ENCODE measurements at places on chromosomes 1 and 21.
A peak's percentile ranks its signal among the peaks of the same experiment; 100 is the strongest.

- DNase-seq, result no peak
These were observed 2.0 kb downstream of the HNRNPR start for GRCh38 chr1:23341931-23342692.

DNA sequence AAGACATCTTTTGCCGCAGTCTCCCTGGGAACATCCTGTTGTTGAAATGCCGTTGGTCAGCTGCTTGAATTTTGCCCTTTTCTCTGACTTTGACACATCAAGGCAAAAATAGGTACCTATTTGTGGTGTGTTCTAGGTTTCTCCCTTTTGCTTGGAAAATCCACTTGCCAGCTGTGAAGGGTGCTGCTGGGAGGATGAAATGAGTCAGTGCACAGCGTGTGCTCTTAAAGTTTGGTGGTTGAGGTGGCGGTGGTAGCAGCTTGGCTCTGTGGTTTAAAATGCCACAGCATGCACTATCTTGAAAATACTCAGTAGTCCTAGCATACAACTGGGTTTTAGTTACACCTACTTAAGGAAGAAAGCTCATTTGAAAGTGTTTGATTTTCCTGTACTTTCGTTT lies 183.8 kb downstream of the DHRS3 start:
- no peak for DNase-seq

DNA sequence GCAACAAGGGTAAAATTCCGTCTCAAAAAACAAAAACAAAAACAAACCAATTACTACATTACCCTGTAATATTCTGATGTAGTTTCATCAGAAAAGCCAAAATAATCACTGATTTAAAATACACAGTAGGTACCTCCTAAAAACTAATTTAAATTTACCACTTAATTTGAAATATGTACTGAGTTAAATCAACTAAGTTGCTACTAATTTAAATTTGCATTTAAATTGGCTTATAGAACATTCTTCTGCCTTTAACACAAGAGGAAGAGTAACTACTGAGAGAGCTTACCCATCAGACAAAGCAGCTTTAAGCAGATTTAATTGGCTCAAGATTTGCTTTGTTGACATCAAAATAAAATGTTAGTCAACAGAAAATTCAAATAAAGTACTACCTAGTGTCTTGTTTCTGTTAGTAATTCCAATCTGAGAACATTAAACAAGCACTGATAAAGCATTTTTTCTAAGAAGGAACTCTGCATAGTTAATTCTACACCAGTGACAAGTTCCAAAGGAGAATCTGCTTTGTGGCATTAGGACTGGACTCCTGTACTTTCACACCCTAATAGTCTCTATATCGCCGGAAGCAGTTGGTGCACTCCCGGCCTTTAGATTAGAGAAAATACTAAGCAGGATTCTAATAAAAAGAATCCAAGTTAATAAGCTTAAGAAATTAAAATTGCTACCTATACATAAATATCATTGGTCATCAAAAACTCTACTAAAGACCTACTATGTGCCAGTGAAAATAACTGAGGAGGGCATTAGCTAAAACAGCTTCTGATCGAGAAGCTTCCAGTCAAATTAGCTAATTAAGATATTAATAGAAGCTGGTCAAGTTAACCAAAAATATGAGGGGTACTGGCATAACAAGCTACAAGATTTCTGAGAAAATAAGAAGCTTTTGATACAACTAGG lies 8.4 kb downstream of the LUZP1 start:
- DNase-seq, result no peak

- DNase-seq, result no peak
These were observed 63.4 kb downstream of the KCNAB2 start for GRCh38 chr1:6108937-6109614.

DNA sequence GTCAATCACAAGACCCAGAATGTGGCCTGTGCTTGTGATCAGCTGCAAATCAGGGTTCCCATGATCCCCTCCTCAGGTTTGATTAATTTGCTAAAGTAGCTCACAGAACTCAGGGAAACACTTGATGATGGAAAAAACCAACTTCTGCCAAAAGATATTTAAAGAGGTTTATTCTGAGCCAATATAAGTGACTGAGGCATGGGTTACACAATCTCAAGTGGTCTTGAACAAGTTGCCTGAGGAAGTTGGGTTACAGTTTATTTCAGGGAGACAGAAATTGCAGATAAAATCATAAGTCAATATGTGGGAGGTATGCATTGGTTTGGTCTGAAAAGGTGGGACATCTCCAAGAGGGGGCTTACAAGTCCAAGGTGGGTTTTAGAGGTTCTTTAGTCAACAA lies 243.1 kb downstream of the S1PR1 start:
- no peak for DNase-seq

GRCh38 chr1:4133297-4133938 lies 233.3 kb upstream of the C1orf174 start:
- DNase-seq, result no peak

DNA sequence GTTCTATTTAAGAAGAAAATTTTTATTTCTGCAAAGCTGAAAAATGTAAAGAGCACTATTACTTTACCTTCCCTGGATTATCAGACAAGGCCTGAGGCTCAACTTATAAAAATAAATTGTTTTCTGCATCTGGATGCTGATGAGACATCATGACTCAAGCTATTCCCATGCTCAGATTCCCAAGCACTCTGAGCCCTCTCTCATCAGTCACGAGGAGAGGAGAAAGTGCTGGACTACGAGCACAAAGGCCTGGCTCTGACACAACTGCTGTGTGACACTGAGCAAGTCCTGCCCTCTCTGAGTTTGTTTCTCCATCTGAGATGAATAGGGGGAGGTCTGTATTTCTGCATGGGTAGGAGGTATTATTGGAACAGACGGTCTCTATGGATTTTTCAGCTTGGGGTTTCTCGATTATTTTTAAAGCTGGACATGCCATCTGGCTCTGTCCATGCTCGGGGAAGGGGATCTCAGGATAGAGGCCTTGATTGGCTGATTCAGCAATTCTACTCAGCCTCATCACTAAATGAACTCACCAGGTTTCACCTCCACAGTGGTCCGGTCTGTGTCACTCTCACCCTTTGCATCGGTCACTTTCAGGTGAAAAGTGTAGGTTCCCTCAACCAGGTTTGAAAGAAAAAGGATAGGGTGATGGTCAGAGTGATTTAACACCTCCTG lies 107.7 kb downstream of the KIAA0319L start:
- peak; percentile 91 for DNase-seq

DNA sequence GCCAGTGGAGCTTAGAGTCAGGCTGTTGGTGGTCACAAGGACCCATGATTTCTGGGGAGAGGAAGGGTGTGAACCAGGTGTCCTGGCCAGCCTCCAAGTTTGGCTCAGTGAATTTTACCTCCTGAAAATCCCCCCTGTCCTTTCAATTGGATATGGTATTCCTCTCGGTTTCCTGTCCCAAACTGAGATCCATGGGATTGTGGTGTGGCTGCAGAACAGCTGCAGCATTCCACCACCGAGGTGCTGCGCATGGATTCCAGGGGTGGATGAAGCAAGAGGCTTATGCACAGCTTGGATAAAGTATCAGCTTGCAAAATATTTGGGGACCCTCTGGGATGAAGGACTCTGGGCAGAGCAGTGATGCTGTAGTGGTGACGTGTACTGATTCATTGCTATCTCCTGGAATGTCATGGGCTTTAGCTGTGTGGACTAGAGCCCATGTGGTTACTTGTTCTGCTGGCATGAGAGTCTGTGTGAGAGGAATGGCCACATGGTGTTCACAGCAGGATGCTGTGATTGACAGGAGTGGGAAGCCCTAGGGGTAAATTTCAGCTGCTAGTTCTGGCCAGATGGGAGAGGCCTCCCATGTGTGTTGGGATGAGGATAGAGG lies 148.7 kb upstream of the SPAG17 start:
- DNase-seq, result peak; percentile 86

DNA sequence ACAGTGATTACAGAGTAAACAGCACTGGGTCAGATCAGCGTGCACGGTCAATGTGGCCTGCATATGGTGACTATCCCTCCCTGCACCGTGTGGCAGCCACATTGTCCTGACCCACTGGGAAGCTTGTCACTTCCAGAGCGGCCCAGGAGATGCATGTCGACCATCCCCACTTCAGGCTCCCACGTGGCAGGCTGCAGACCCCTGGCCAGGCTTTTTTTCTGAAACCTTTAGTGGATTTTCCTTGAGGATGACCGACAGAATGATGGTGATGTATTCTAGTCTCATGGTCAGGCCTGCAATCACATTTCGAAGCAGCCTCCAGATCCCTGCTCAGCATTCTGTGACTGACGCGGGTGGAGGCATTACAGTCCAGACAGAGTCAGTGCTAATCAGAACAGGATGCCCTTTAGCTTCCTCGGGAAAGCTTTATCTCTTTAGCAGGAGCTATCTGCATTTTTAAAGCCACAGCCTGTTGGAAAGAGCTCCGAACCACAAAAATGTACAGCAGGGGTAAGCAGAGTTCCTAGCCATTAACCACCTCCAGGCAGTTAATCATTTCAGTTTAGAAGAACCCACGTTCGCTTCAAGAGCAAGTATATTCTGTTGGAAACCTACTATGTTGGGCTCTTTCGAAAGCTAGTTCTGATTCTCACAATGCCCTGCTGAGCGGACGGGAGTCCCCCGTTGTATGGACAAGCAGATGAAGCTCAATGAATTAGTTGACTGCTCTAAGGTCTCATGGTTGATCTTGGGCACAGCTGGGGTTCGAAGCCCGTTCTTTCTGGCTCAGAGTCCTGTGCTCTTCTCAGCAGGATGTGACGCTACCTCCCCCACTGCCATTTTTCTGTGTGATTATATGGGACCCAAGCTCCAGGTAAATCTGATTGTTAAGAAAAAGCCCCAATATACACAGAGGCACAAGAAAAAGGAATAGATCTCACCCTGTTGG lies 56.5 kb downstream of the IRF2BP2 start:
- no peak for DNase-seq

All from skeletal muscle cell (primary cell).